ENCODE measurements at places on chromosomes 16 and 17.

DNA sequence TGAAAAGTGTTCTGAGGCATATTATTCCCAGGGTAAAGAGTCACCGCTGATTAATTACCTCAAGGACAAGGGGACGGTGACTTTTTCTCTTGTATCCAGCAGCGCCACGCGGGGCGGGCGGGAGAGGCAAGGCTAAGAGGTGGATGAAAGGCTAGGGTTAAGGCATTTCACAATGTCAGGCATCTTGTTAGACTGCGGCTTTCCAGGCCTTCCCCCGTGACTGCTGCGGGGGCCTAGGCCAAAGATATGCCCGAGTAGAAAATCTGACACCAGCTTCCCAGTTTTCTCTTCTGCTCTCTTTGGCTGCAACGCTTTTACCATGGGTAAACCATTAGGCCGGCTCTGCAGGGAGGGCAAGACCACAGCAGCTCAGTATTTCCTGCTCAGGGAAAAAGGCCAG lies 698.2 kb downstream of the MAF start:
- no peak for DNase-seq

GRCh38 chr16:12539185-12539929 lies 264.3 kb downstream of the CPPED1 start:
- DNase-seq = peak; percentile 9

DNA sequence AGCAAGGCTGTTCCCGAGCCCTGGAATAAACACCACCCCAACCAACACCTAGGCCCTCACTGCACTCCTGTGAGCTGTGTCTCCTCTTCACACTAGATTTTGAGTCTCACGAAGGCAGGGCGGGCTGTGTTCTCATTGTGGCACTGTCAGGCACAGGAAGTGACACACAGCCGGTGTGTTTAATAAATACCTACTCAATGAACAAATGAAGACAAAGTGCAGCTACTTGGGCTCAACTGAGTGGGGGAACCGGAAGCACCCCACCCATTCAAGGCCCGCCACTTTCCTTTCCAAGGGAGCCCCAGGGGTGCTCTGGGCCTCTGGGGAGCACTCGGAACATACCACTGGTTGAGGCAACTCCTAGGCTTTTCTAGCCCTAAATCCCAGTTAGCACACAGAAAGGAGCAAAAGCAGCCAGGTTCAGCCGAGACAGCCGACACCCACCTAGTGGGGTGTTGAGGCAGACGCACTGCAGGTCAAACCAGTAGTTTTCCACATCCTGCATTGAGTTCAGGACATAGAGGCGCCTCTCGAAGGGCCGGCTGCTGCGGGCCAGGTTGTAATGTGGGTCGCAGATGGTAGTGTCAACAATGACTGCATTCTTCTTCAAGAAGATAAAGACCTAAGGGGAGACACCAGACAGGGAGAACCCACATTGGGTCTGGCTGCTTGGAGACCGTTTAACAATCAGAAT lies 57.7 kb downstream of the GTF3C1 start:
- DNase-seq = no peak

- DNase-seq = no peak
These were observed 17.8 kb downstream of the TSPOAP1 start for GRCh38 chr17:58310511-58311428.

DNA sequence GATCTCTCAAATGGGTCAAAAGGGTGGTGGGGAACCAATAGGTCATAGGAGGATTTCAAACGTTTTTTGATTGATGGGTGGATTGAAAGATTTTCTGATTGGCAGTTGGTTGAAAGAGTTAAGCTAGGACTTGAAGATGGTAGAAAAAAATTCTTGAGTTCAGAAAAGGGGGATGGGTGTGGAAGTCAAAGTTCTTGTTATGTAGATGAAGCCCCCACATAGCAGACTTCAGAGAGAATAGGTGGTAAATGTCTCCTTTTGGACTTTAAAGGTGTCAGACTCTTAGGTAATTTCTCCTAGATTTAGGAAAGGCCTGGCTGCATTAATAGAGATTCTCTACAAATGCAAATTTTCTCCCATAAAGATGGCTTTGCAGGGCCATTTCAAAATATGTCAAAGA lies 163.3 kb downstream of the HS3ST4 start:
- no peak for DNase-seq

DNA sequence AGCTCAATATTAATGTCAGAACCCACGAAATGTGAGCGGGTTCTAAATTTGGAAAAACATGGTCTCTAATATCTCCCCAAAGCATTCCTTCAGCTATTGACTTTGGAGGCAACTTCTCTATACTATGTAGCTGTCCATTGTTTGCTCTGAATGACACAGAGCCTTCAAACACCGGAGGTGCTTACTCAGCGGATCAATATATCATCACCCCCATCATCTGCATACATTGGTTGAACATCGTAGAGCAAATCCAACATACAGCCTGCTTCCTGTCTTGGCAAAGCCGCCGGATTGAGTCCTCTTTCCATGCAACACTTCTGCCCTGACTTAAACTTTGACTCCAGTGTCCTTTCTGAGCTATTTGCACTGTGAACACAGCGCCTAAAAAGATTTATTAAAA lies 61.3 kb downstream of the C17orf67 start:
- DNase-seq = no peak

DNA sequence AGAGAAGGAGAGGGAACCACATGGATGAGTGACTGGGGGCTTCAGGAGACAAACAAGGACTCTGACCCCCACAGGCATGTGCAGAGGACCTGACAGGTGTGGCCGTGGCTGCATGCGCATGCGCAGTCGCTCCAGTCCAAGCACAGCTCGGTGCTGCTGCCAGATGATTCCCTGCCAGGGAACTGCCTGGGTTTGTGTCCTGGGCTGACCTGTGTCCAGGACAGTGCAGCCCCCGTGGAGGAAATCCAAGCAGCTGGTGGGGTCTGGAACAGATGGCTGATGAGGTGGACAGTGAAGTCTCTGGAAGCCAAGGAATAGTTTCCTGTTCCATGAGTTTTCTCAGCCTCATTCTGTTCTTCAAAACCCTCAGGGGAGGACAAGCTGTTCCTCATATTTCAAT lies 27.3 kb downstream of the LASP1 start:
- no peak for DNase-seq

GRCh38 chr16:59252317-59252716 lies 518.2 kb upstream of the GOT2 start:
- DNase-seq = no peak

GRCh38 chr16:28165598-28165997 lies 46.2 kb downstream of the XPO6 start:
- DNase-seq = no peak

- no peak for DNase-seq
These were observed 37.4 kb downstream of the RNF213 start for GRCh38 chr17:80297996-80298560.

- DNase-seq = no peak
These were observed 19.7 kb downstream of the ZFHX3 start for GRCh38 chr16:73028263-73028662.

- DNase-seq = no peak
These were observed 31.4 kb upstream of the CNEP1R1 start for GRCh38 chr16:49993579-49993978.

- no peak for DNase-seq
These were observed 204.6 kb downstream of the STX8 start for GRCh38 chr17:9371019-9371418.

GRCh38 chr16:75392906-75393305 lies 40.4 kb downstream of the CFDP1 start:
- no peak for DNase-seq

DNA sequence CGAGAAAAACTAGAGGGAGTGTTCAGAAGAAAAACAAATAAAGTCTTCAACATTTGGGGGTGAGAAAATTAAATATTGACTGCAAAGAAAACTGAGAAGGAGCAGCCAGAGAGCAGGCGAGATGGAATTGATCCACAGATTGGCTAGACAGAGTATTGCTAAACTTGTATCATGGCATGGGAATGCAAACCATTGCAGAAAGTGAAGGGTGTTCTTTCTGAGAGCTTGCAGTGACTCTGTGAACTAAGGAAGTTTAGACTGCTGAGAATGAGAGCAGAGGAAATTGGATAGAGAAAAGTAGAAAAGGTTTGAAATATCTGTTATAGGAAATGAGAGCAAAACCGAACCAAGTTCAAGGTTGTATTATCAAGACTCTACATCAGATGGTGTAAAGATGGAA lies 191.5 kb downstream of the HS3ST3A1 start:
- no peak for DNase-seq

- DNase-seq = no peak
These were observed 109.1 kb downstream of the GAS7 start for GRCh38 chr17:10089196-10089804.

DNA sequence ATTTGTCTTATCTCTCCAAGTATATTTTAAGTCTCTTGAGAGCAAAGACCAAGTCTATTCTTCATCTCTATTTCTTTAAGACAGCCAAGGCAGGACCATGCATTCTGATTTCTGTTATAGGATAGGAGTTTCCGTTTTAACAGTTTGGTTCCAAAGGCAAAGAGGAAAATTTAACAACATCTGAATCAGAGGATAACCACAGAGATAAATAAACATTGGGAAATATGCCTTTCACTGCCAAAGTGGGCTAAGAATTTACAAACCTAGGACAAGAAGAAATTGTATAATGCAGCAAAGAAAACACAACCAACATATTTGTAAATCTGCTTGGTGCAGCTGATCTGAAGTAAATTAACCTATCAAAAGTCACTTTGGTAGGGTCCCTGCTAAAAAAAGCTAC lies 37.7 kb downstream of the USP32 start:
- DNase-seq = no peak

GRCh38 chr16:77306075-77306474 lies 106.9 kb downstream of the SYCE1L start:
- DNase-seq = no peak

DNA sequence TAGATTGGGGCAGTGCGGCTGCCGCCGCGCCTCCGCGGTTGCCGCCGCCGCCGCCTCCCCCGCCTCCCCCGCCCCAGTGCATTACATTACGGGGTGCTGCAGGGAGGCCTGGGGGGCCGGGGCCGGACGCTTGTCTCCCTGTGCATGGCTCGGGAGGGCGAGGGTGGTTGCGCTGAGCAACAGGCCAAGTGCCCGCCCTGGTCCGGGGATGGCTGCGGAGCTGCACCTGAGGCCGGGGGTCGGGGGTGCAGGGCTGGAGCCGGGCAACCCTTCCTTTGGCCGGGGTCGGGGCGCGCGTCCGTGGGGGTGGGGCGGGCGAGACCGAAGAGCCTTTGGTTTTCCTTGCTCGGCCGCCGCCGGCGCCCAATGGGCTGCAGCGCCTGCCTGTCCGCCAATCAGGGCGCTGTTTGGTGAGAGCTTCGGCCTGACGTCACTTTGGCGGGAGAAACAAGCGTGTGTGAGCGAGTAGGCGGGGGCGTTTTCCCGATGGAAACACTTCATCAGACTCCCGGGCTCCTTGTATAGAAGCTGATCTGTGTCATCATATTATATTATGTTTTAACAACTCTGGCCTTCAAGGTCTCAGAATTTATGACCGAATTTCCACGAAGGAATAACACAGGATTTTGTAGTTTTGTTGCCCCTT lies 941 bp upstream of the FBXL20 start:
- DNase-seq = peak; percentile 95

- DNase-seq = no peak
These were observed 9.3 kb upstream of the SLC16A5 start for GRCh38 chr17:75078284-75079022.

DNA sequence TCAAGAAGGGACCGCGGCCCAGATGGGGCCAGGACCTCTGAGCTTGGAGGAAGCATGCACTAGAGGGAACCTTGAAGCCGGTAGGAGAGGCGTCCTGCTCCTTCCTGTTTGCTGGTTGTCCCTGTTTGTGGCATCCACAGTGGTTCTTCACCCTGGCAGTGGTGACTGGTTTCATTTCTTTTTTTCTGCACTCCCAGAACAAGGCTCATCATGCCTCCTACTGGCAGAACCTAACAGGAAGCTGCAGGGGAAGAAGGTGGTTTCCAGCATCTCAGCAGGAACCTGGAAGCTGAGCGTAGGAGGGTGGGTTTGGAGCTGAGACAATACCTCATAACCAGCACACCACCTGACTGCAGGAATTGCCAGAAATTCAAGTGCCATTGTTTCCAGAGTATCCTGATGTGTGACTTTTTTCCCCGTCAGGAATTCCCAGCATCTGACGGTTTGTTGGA lies 5.8 kb downstream of the TMEM231 start:
- peak; percentile 7 for DNase-seq

GRCh38 chr16:11340710-11341109 lies 4.5 kb upstream of the RMI2 start:
- no peak for DNase-seq

DNA sequence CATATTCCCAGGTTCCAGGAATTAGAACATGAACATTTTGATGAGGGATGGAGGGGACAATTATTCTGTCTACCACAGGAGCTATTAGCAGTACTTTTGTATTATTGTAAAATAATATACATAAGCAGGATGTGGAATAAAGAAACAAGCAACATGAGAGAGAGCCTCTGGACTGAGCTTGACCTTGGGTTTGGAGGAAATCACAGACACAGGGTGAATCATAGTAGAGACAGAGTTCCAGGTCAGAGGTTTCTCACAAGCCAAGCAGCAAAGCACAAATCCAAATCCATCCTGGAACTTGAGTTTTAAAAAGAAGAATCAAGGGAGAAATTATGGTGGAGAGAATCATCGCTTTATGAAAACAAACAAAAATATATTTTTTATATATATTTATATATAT lies 5.1 kb downstream of the KRT31 start:
- no peak for DNase-seq

DNA sequence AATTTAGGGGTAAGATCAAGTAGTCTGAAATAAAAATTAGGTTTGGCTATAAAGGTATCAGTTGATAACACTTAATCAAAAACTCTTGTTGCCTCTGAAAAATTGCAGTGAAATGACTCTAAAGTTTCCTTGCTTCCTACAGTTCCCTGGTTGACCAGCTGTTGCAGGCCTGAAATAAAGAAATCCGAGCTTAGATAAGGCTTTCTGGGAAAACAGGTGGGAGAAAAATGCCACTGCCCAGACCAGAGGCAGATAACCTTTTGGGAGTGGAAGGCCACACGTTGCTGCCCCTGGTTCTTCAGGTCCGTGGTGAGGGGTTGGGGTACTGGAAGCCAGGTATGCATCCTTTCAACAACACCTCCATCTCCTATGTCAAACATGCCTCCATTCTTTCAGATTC lies 111.3 kb downstream of the HS3ST3A1 start:
- no peak for DNase-seq

DNA sequence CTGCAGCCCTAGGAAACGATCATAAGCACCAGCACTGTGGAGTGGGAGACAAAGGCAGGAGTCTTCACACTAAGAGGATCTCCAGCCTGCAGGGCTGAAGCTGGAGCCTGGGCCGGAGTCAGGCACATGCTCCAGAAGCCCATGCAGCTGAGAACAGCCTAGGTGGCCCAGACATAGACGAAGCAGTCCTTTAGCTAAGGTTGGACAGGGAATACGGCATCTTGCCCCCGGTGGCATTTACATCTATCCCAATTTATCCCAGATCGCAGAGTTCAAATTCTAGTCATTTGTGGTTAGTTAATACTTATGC lies 13.9 kb downstream of the TSPOAP1 start:
- no peak for DNase-seq

- DNase-seq = no peak
These were observed 7.1 kb downstream of the FBRS start for GRCh38 chr16:30665155-30665829.
